ENCODE measurements at places on chromosomes 11 and 22.

- peak; percentile 89 for DNase-seq
Observed at GRCh38 chr11:62324731-62325556, 12.3 kb upstream of the ASRGL1 start.

DNA sequence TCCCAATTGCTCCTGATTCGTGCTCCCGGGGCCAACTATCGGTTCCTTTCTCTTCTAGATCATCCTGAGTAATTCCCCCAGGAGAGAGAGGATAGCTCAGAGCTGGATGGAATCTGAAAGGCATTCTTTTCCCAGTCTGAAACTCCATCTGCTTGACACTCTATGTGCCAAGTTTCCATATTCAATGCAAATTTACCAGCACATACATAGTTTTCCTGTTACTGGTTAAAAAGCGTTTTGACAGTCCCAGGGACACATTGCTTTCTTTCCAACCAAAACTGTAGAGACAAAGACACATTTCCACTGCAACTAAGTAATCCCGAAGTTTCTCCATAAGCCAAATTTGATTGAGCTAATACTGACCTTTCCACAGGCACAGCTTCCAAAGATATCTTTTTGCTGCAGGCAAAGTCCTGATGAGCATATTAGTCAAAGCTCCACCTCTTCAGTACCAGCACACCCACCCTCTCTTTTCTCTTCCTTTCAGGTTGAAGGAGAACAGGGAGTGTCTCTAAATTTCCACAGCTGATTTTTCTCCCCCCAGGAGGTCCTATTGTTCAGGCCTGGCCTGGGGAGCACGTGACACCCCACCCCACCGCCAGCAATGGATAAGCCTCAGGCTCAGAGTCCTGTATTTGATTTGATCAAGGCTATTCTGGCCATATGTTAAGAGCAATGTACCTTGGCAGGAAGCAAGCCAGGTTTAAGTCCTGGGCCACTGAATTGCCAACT is 9.7 kb upstream of the ANKK1 start:
- DNase-seq = peak; percentile 64

DNA sequence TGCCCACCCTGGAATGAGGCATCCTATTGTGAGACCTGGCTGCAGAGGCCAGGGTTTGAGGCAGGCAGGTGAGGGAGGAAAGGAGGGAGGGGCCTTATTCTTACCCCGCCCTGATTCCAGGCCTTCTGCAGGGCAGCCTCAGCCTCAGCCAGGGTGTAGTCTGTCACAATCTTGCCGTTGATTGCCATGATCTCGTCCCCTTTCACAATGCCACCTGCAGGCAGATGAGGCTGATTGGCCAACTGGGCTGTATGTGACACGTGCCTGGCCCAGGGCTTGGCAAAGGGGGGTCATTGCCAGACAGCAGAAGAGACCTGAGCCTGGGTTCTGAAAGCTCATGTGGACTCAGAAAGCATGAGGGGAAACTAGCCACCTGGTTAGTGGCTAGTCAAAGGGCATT is 21.4 kb upstream of the ABCC8 start:
- DNase-seq = peak; percentile 57

GRCh38 chr11:95563173-95563572 is 226.4 kb downstream of the FAM76B start:
- DNase-seq = no peak

GRCh38 chr22:31574055-31574670 is 77.8 kb downstream of the SFI1 start:
- no peak for DNase-seq

GRCh38 chr11:95299078-95299679 is 68.2 kb upstream of the SESN3 start:
- DNase-seq = peak; percentile 68

DNA sequence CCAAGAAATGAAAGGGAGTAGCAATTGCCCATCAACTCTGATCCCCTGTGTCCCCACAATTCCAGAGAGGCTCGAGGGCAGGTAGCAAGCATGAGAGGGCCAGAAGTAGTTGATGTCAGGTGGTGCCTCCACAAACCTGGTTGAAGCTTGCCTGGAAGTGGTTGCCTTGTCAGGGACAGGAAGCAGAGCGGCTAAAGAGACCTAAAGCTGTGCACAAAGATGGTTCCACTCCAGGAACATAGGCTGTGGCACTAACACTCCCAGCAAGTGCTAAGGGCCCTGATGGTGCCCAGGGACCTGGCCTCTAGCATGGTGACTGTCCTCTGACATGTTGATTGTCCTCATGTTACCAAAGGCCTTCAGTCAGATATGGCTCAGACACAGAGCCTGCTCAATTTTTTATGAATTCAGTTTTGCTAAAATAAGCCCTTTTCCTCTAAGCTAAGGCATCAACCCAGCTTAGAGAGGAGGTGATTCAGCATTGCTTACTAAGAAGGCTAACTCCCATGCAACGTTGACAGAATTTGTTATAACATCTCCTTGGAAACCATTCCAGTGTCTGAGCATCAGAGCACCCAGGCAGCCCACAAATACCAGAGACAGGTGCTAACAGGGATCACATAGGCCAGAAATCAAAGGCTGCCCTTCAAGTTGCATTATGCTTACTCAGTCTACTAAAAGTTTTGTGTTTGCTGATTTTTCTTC is 196.3 kb upstream of the ARHGAP20 start:
- no peak for DNase-seq

DNA sequence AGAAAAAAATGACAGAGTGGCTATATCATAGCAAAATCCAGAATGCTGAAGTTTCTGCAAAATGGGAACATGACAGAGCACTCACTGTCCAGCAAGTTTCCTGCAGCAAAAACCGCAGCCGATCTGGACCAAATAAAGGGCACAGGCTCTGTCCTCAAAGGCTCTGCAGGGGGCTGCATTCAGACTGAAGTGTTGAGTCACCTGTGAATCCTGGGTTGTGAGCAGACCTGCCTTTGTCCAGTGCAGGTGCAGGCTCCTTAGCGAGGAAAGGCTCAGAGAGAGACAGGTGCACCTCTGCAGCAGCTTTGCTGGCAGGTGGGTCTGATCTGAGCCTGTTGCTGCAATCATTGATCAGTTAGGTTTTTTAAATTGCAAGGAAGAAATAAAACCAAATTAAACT is 29.3 kb upstream of the NFAM1 start:
- no peak for DNase-seq

GRCh38 chr11:5808500-5809121 is at the start of gene OR52N2:
Gene OR52N2 (plus strand): TSS chr11:5808924. CDS start chr11:5820336, 11,412 bp downstream.
- DNase-seq = peak; percentile 69

- DNase-seq = no peak
Observed at GRCh38 chr11:73087730-73088129, 54.4 kb downstream of the FCHSD2 start.

DNA sequence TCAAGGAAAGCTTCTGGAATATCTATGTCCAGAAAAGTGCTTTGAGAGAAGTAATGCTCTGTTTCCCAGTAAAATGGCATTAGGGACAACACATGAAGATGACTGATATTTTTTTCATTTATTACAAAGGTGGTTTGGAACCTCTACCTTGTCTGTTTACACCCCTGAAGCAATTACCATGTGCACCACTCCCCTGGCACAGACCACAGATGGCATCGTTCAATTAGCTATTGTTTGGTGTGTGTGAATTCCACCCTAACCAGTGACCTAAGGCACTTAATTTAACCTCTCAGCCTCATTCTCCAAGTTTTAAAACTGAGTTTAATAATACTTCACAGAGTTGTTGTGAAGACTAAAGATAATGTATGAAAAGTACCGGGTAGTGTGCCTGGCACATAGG is 127.6 kb upstream of the BMAL1 start:
- DNase-seq = no peak

- DNase-seq = no peak
Observed at GRCh38 chr11:120703358-120704152, 192.0 kb downstream of the GRIK4 start.

DNA sequence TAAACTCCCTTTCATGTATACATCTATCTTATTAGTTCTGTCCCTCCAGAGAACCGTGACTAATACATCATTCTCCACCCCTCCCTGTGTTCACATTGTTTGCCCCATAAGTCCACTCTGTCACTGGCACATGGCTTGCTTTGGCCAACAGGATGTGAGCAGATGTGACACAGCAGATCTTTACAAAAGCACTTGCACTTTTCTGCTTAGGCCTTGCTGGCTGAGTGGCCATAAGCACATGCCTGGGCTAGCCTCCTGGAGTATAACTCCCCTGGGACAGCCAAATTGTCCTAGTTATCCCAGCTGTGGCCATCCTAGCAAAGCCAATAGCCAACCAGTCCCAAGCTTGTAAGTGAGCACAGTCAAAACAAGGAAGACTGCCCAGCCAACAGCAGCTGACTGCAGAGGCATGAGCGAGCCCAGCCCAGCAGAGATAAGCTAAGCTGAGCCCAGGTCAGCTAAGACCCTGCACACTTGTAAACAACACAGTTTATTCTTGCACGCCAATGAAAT is 9.7 kb upstream of the RCN1 start:
- peak; percentile 89 for DNase-seq

DNA sequence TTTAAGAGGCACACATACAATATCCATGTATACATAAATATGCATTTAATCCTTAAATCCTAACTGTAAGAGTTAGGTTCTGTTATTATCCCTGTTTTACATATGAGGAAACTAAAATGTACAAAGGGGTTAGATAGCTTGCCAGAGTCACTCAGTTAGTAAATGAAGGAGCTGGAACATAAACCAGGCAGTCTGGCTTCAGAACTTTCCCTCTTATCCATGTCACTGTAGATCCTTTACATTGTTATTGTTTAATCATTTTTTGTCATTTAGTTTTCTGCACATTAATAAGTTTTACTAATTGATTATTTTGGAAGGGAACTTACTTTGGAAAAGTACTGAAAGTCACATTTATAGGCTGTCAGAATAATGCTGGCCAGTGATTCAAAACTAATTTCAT is 282.4 kb downstream of the TMEM135 start:
- no peak for DNase-seq

DNA sequence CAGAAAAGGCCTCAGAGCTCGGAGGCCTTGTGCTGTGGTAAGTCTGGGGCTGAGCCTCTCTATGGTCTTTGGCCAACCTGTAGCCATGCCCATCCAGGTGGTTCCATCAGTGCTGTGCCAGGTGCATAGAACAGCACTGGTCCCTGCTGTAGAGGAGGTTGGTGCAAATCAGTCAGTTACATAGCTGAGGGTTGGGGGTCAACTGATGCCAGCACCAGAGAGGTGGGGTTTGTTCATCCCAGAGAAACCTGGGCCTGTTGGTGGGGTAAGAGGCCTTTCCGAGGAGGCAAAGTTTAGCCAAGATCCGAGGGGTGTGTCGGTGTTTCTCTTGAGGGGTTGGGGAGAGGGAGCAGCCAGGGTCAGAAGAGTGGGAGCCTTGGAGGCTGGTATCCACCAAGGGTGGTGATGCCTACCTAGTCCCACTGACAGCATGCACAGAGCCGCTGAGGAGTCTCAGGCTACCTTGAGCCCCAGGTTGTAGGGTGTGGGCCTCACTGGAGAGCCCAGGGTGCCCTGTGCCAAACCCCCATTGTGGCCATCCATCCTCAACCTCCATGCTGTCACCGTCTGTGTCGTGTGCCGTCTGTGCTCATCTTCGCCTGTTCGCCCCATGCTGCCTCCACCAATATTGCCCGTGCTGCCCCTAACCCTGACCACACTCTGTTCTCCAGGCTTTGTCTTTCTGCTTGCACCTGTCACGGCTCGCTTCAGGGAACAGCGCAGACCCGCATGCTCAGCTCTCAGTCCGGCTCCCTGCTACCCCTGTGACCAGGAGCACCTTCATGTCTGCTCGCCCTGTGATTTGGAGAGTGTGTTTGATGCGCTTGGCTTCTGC is 78.7 kb upstream of the SUSD2 start:
- no peak for DNase-seq

DNA sequence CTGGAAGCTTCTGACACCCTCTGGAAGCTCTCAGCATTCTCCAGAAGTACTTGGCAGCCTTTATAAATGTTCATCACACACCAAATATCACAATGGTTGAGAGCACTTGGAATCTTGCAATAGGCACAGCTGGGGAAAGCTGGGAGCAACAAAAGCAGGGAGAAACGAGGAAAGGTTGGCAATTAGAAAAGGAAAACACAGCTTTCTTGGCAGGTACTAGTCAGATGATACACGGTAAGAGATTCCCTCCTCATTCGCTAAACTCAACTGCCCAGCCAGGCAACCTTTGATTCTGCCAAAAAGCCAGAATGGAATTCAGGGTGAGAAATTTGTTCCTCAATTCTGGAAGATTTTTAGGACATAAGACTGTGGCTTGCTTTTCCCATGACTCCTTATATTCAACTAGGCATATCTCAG is 576.9 kb upstream of the ANO5 start:
- no peak for DNase-seq

- DNase-seq = no peak
Observed at GRCh38 chr11:65859812-65860277, 388 bp upstream of the MUS81 start.

GRCh38 chr11:6682591-6682935 is 577 bp downstream of the MRPL17 start:
- peak; percentile 49 for DNase-seq

GRCh38 chr22:47920380-47920959 is 1158.0 kb downstream of the TBC1D22A start:
- DNase-seq = no peak

- DNase-seq = peak; percentile 55
Observed at GRCh38 chr11:108734956-108735559, 70.2 kb downstream of the DDX10 start.

DNA sequence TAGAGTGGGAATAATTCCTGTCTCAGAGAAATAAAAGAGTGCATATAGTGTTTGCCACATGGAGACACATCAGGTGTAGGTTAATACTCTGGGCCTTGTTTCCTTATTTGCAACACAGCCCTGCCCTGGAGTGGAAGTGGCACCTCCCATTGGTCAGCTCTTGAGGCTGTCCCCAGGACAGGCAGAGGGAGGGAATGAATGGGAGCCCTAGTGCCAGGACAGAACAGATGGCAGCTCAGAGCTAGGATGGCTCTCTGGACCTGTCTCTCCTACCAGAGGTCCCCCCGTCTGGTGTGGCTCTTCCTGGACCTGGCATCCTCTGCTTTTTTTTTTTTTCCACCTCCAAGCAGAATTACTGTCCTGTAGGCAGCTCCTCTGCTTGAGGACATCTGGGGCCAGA is 35.6 kb downstream of the LIMK2 start:
- DNase-seq = no peak

- DNase-seq = no peak
Observed at GRCh38 chr11:78127403-78127802, 12.0 kb downstream of the ALG8 start.

DNA sequence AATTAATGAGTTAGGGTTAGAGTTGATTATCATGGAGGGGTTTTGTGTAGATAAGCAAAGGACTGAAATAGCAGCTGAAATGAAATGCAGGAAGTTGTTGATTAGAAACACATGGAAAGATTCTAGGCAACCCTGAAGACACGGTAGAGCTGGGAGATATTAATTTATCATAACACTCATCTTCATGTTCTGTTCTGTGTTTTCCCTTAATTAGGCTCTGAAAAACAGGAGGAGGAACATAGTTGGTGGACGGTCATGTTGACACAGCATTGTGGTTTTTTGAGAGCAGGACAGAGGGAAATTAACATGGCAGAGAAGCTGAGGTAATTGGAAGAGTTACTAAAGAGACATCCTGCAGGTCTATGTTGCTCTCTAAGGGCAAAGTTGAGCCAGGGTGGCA is 138.8 kb upstream of the UBASH3B start:
- DNase-seq = no peak
